Progenitor cell of endocrine pancreas (in vitro differentiated cells): ENCODE measurements at places on chromosomes 6 and 20. TPM values are rescaled to one million over a fixed set of nuclear protein-coding genes. Genes with fewer than 3 reads are reported as not detected.

DNA sequence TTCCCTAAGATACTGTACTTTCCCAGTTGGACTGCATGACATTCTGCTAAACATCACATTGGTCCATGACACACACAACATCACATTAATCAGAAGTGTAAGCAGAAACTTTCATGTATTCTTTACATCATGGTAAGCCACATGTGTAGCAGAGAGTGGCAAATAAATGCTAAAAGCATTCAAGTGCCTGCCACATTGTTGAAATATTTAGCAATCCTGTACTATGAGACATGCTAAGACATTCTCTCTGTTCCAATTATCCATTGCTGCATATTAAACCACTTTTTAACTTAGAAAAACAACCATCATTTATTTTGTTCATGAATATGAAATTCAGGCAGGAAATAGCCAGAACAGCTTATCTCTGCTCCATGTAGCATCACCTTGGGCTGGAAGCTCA is 207.7 kb upstream of the GJE1 start:
- no peak overlapping the region for H3K4me3 ChIP-seq
- H3K4me1 ChIP-seq = no peaks in the 10 kb centered on the region
- DNase-seq = no peak
- no peaks in the 10 kb centered on the region for H3K27me3 ChIP-seq

- no peak for DNase-seq
- peaks cover 8% of the 10 kb centered on the region for H3K4me1 ChIP-seq
- H3K27ac ChIP-seq = no peak overlapping the region
- H3K4me3 ChIP-seq = no peak overlapping the region
- no peaks in the 10 kb centered on the region for H3K27me3 ChIP-seq
These were observed 374.6 kb upstream of the SYNCRIP start for GRCh38 chr6:86017236-86017635.

GRCh38 chr6:89348372-89348771 is 4.2 kb downstream of the UBE2J1 start:
- H3K27me3 ChIP-seq = no peaks in the 10 kb centered on the region
- peaks cover 2% of the 10 kb centered on the region for H3K36me3 ChIP-seq
- no peak overlapping the region for H3K4me3 ChIP-seq
- peak overlapping the region; percentile 17 for H3K27ac ChIP-seq

- H3K4me3 ChIP-seq = no peak overlapping the region
- H3K27me3 ChIP-seq = peaks cover 3% of the 10 kb centered on the region
- no peaks in the 10 kb centered on the region for H3K4me1 ChIP-seq
- H3K36me3 ChIP-seq = no peaks in the 10 kb centered on the region
- no peak for DNase-seq
These were observed 336.9 kb upstream of the RSPO3 start for GRCh38 chr6:126781582-126781981.

DNA sequence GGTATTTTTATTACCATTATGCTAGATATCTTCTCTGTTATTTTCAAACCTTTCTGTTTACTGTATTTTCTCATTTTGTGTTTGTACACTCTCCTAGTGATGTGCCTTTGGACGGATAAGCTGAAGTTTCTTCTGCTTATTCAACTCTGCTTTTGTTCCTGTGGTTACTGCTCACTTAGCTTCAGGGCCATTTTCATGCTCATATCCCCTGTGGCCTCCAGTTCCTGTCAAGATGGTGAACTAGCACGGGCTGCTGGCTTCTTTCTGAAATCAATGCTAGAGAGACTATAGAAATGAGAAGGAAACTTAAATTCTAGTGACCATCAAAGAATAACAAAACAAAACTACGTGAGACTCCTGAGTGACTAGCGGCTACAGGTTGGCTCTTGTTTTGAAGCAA is 6.8 kb upstream of the CST8 start:
- no peak for DNase-seq
- H3K4me1 ChIP-seq = no peaks in the 10 kb centered on the region
- no peak overlapping the region for H3K4me3 ChIP-seq
- H3K27me3 ChIP-seq = peaks cover 3% of the 10 kb centered on the region

The MCHR2 gene
- total RNA-seq = not detected in 2 replicates

GRCh38 chr20:50434653-50435396 is 75.4 kb upstream of the PTPN1 start:
- H3K4me1 ChIP-seq = no peaks in the 10 kb centered on the region
- H3K36me3 ChIP-seq = no peaks in the 10 kb centered on the region
- H3K27me3 ChIP-seq = peaks cover 3% of the 10 kb centered on the region
- no peak overlapping the region for H3K27ac ChIP-seq
- no peak overlapping the region for H3K4me3 ChIP-seq

- H3K27me3 ChIP-seq = peaks cover 2% of the 10 kb centered on the region
- H3K4me1 ChIP-seq = peaks cover 18% of the 10 kb centered on the region
- H3K36me3 ChIP-seq = no peaks in the 10 kb centered on the region
These were observed 101.5 kb downstream of the RNF144B start for GRCh38 chr6:18488526-18489270.

GRCh38 chr20:41615110-41615509 is 3.1 kb downstream of the CHD6 start:
- H3K27me3 ChIP-seq = no peaks in the 10 kb centered on the region
- H3K27ac ChIP-seq = peak overlapping the region; percentile 91
- peaks cover 43% of the 10 kb centered on the region for H3K4me1 ChIP-seq
- no peak for DNase-seq
- peak overlapping the region; percentile 47 for H3K4me3 ChIP-seq

DNA sequence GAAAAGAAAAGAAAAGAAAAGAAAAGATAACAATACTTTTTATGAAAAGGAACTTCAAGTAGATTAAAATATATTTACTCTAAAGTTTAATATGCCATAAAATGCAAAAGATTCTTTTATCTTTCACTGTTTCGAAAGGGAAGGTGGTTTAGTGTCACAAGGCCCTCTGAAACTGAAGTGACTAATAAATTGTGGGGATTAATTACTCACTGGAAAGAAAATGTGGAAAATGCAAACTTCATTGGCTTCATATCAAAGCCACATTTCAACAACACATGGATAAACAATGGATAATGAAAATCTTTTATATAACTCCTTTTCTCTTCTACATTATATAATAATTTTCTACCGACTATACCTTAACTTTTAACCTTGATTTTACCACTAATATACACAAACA is 320.5 kb upstream of the RSPO3 start:
- H3K36me3 ChIP-seq = no peaks in the 10 kb centered on the region
- peaks cover 2% of the 10 kb centered on the region for H3K4me1 ChIP-seq
- H3K4me3 ChIP-seq = no peak overlapping the region

DNA sequence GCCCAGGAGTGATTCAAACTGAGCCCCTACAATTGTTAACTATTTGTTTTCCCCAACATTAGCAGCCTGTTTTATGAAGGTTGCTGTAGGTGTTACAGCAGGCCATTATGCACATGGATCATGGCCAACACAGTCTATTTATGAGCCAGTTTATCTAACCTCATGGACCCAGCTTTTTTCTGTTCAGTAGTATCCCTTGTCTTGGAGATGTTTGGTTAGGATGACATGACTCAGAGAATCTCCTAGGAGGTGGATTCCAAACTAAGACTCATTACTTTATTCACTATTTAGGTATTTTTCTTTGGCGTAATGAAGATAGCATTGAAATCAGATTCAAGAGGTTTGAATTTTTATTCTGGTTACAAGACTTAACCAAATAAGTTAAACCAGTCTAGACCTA is 62.8 kb upstream of the TFB1M start:
- H3K27ac ChIP-seq = no peak overlapping the region
- H3K36me3 ChIP-seq = no peaks in the 10 kb centered on the region
- H3K27me3 ChIP-seq = peaks cover under 1% of the 10 kb centered on the region

GRCh38 chr6:159184559-159184958 is 15.4 kb downstream of the FNDC1 start:
- H3K36me3 ChIP-seq = no peaks in the 10 kb centered on the region
- no peaks in the 10 kb centered on the region for H3K4me1 ChIP-seq
- peaks cover 15% of the 10 kb centered on the region for H3K27me3 ChIP-seq
- H3K27ac ChIP-seq = no peak overlapping the region

DNA sequence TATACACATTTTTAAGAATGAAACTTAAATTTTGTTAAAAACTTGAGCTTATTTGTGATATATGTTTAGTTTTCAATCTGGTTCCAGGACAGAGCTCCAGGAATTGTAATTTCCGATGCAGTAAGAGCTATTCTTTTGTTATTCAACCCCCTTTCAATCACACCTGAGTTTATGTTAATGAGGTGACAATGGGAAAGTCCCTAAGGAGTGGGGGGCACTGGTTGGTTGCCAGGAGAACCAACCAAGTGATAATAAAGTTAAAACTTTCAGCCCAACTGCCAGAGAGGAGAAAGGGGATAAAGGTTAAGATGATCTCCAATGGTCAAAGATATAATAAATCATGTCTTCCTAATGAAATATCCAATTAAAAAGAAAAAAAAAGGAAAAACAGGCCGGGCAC is 19.8 kb downstream of the MDN1 start:
- H3K4me3 ChIP-seq = no peak overlapping the region
- H3K36me3 ChIP-seq = peaks cover 11% of the 10 kb centered on the region
- H3K27me3 ChIP-seq = no peaks in the 10 kb centered on the region
- H3K27ac ChIP-seq = no peak overlapping the region
- no peaks in the 10 kb centered on the region for H3K4me1 ChIP-seq

The GTF2H4 gene
- 73.0 and 74.7 TPM in 2 replicates for total RNA-seq

GRCh38 chr6:35015476-35015875 is 125.7 kb downstream of the TCP11 start:
- no peak overlapping the region for H3K27ac ChIP-seq
- peaks cover 10% of the 10 kb centered on the region for H3K36me3 ChIP-seq
- DNase-seq = no peak
- H3K4me1 ChIP-seq = peaks cover 28% of the 10 kb centered on the region
- no peaks in the 10 kb centered on the region for H3K27me3 ChIP-seq

DNA sequence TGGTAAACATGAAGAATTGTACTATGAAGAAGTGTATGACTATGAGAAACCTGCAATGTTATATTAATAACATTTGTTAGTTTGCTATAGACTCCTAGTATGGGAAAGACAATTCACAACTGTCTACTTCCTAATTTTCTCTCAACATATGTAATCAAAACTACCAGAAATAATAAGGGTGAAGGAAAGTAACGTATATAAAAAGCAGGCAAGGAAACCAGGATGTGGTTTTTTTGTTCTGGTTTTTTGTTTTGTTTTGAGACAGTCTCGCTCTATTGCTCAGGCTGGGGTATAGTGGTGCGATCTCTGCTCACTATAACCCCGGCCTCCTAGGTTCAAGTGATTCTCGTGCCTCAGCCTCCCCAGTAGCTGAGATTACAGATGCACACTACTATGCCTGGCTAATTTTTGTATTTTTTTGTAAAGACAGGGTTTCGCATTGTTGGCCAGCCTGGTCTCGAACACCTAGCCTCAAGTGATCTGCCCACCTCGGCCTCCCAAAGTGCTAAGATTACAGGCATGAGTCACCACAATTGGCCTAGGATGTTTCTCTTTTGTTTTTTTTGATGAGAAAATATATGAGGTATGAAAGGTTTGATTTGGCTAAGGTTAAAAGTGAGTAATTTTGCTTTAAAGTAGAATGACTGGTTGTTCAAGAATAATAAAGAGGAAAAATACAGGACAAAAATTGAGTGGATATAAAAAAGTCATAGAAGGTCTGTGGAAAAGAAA is 83.1 kb downstream of the PTCHD4 start:
- DNase-seq = no peak
- no peak overlapping the region for H3K4me3 ChIP-seq
- H3K36me3 ChIP-seq = no peaks in the 10 kb centered on the region
- no peaks in the 10 kb centered on the region for H3K4me1 ChIP-seq
- no peaks in the 10 kb centered on the region for H3K27me3 ChIP-seq
